Femur (tissue), 1 donor: ENCODE measurements at places on chromosomes 6 and 20.

DNA sequence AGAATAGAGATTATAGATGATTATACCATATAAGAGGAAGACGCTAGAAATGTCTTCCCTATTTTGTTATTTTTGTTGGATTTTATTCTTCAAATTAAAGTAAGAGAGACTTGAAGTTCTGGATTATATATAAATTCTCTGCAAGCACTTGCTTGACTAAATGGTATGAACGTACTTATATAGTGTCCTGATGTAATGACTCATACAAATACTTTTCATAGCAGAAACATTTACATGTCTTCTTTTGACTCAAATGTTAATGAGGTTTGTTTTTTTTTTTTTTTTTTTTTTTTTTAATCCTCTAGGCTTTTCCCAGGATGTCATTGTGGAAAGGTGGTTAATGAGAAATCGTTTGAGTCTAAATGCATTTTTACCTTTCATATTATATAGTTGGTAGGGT lies 55.0 kb downstream of the PDE7B start:
- DNase-seq, result no peak

GRCh38 chr20:52943185-52943841 lies 28.8 kb upstream of the TSHZ2 start:
- peak; percentile 50 for DNase-seq

DNA sequence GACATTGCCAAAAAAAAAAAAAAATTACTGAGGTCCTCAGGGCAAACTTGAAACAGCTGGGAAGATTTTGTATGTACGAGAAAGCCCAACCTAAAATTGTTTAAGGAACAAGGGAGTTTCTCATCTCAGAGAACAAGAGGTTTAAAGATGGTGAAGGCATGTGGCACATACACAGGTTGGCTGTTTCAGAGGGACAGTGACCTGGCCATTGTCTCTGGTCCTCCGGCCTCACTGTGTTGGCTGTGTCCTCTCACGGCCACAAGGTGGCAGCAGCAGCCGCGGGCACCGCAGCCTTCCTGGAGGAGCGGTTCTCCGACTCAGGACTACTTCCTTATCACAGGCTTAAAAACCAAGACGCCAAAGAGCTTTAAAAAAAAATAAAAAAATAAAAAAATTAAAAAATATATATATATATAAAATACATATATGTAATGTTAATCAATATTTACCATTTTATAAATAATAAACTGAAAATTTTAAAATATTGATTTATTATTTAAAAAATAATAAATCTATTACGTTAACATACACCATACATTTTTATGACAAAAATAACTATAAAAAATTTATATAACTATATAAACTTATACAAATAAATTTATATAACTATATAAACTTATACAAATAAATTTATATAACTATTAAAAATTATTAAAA lies 52.8 kb downstream of the GTF2H5 start:
- DNase-seq, result peak; percentile 84

- DNase-seq, result no peak
These were observed 45.9 kb upstream of the AIG1 start for GRCh38 chr6:143014764-143015163.

GRCh38 chr20:62496568-62497218 lies 20.9 kb upstream of the GATA5 start:
- no peak for DNase-seq

GRCh38 chr6:109297406-109298110 lies 84.7 kb downstream of the CD164 start:
- no peak for DNase-seq
